ENCODE measurements at places on chromosomes 5 and 9.

DNA sequence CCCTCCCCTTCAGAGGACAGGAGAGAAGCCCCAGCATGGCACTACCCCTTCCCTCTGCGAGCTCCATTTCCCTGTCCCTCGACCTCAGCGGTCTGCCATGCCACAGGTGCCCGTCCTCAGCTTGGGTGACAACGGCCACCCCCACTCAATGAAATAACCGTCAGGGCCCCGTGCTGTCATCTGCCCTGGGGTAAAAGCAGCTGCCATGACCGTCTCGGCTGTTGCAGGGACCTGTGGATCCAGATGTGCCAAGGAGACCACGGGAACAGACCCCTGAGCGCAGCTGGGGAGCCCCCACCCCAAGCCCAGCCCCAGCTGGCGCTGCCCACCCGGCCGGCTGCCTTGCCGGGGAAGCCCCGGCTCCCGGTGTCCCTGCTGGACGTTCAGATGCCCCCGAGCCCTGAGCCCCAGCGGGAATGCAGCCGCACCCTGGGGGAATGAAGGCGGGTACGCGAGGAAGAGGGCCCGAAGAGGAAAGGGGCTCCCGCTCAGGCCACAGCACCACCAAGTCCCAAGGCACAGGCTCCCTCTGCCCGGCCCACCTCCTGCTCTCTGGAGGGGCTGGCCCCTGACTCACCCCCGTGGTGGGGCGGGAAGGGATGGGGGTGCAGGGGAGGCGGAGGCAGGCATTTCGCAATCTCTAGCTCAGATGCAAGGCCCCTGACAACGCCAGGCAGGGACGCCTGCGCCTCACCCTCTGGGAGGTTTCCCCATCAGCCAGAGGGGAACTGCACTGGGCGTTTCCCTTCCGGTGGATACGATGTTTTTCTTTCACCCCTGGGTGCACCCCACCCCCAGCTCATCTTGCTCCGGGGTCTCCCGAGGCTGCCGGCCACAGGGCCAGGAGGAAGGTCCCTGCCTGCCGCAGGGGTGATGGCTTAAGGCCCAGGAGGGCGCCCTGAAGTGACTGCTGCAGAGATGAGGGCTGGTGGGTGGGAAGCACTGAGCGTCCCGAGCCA is 49.2 kb downstream of the NACC2 start:
- DNase-seq: no peak

- DNase-seq: peak; percentile 76
These were observed 10.3 kb downstream of the CNOT8 start for GRCh38 chr5:154868702-154869101.

DNA sequence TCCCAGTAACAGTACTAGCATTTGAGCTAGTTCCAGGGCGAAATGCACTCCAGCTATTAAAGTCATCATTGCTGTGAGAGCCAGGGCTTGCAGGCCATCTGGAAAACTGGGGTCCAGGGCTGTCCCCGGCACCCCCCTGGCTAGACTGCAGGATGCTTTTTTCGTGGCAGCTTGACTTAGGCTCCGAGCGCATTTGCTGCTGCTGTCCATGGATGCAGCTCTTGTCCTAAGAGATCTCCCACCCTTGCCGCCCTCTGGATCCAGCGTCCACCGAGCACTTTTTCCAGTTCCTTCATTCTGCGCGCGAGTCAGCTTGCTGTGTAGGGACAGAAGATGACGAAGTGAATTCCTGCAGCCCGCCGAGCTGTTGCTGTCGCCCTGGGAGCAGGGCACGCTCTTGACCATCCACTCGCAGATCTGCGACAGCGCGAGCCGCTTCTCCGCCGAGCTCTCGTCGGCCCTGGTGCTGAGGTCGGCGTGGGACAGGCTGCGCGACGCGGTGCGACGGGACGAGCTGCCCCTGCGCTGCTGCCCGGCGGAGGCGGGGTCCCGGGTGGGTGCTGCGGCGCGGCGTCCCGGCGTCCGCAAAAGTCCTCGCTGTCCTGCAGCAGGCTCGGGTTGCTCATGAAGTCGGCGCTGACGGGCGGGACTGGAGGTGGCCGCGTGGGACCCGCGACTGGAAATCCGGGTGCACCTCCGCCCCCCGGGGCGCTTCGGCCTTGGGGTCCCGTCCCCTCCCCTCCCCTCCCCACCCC is 30.7 kb downstream of the OR2V1 start:
- DNase-seq: no peak

- DNase-seq: no peak
These were observed 85.1 kb upstream of the LRRTM2 start for GRCh38 chr5:138960145-138960692.

DNA sequence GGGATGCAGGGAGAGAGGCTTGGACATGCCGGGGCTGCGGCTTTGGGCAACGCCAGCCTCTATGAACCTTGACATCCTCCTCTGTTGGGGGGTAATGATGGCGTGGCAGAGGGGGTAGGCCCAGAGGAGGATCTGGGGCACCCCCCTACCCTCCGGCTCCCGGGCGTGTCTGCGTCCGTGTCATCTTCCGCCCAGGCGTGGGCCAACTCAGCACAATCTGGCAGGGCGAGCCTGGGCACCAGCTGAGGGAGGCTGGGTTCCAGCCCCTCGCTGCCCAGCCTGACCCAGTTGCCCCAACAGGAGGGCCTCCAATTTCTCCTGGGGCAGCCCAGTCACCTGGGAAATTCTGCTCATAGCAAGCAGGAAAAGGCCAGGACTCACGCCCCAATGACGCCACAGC is 62.9 kb upstream of the IL17B start:
- no peak for DNase-seq

GRCh38 chr5:104494083-104494482 is 931.5 kb upstream of the NUDT12 start:
- DNase-seq: no peak

DNA sequence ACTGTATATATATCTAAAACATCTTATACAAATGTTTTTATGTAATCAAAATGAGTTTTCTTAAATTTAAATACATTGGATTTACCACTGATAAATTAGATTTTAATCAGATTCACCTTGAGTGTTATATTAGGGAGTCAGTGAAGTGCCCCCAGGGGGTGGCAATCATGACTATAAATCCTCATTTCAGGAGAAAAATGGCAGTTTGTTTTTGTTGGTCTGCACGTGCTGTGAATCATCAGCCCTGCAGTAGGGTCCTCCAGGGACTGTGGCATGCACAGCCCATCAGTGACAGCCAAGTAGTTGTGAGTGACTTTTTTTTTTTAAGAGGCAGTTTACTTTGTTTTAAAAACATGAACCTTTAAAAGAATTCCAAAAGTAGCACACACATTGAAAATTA is 65.2 kb downstream of the ZSWIM6 start:
- peak; percentile 43 for DNase-seq

DNA sequence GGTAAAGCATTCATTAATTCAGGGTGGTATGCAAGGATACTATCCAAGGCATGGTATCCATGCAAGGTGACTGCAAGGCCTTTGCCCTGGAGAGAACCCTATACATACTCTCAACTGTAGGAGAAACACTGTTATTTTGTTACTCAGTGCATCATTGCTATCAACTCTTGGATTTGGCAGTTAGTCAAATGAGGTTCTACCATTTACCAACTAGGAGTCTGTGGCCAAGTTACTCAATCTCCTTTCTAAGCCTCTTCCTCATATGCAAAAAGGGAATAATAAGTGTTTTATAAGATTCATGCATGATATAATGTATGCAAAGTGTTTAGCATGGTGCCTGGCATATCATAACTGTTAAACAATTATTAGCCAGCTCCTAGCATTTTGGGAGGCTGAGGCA is 4.0 kb downstream of the PCDHGC3 start:
- no peak for DNase-seq

DNA sequence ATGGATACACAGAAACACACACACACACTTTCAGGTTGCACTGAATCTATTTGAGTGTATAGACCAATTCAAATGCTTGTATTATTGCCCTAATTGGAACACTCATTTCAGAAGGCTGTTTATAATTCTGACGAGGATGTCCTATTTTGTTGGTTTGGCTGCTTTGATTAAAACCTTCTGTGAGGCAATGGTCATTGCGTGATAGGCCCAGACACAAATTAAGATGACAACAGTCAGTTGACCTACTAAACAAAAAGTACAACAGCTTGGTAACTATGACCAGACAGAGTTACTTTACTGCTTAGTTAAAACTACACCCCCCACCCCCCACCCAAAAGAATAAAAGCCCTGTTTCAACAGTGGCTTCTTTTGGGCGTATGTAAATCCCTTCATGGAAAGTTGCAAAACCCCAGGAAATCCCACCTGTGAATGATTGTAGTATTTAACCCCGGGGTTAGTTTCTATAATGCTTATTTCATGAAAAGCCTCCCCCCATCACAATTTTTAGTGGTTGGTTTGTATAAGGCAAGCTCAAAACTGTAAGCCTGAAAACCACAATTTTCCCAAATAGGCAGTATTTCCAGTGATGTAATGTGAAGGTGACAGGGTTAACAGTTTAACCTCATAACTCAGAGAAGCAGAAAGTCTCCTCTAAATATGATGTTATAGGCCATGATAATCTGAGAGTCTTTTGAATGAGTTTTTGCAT is 340.8 kb downstream of the FGF10 start:
- no peak for DNase-seq

DNA sequence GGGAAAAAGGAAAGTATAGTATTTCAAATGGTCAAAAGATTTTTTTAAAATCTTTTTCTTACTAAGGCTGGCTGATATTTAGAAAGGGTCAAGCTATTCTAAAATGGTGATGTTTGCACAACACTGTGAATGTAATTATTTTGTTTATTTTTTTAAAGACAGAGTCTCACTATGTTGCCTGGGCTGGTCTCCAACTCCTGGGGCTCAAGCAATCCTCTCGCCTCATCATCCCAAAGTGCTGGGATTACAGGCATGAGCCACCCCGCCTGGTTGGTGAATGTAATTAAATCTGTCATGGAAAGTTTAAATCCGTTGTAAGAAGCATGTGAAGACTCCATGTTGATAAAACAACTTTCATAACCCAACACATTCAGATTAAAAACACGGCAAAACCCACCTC is 2.6 kb downstream of the UBTD2 start:
- peak; percentile 65 for DNase-seq

DNA sequence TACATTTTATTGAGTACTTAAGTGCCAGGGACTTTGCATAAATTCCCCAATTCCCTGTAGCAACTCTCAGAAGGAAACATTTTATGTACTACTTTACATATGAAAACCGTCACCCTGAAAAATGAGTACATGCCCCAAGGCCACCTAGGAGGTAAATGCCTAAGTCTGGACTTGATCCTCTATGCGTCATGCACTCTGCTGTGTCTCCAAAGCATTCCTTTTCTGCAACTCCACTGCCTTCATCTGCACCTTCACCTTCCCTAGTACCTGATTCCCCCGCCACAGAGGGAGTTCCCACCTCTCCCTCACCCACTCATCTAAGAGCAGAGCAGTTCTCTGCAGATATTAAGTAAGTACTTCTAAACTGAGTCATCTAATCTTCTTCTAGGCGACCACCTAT is 75.2 kb upstream of the HRH2 start:
- no peak for DNase-seq

DNA sequence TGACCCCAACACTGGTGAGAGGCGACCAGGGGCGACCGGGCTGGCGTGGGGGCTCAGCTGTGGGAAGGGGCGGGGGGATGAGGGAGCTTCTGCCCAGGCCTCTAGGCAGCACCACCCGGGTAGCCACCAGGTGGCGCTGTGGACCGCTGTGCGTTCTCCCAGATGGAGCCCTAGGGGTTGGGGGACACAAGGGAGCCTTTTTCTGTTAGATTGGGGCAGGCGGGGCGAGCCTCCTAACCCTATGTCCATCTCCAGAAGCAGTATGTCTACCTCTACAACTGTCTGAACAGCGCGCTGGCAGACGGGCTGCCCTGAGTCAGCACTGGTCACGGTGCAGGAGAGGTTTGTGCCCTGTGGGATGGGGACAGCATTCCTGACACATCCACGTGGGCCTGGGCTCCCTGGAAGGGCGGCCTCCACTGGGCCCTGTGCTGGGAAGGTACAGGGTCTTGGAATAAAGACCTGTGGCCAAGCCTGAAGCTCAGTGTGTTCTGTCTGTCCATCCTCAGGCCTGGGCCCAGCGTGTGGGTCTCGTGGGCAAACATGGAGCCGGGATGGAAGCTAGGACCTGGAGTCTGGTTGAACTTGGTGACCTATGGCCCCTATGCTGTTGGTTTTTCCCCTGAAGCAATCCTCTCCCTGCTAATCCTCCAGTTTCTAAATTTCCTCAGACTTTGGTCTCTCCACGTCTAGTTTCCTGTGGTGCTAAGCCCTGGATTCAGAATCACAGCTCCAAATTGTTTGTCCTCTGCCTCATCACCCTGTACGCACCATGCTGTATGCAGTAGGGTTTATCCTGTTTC is 23.1 kb upstream of the SPTLC1 start:
- DNase-seq: peak; percentile 57

DNA sequence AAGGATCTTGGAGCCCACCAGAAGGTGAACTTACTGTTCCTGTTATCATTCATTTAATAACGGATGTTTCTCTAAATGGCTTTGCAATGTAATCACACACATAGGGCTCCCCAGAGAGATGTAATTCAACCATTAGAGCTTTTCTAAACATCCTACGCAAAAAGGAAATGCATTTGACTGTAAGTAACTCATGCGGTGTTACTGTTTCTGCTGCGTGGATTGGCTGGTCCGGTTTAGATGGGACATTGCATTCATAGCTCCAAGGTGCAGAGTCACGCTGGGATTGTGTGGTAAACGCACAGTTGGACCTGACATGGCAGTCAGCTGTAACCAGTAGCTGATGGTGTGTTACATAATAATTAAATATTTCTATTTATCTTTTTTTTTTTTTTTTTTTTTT is 185.5 kb upstream of the OTULINL start:
- DNase-seq: no peak

GRCh38 chr5:59460368-59461153 is 433.0 kb downstream of the PDE4D start:
- no peak for DNase-seq

GRCh38 chr9:18343784-18344183 is 130.2 kb upstream of the ADAMTSL1 start:
- peak; percentile 44 for DNase-seq

DNA sequence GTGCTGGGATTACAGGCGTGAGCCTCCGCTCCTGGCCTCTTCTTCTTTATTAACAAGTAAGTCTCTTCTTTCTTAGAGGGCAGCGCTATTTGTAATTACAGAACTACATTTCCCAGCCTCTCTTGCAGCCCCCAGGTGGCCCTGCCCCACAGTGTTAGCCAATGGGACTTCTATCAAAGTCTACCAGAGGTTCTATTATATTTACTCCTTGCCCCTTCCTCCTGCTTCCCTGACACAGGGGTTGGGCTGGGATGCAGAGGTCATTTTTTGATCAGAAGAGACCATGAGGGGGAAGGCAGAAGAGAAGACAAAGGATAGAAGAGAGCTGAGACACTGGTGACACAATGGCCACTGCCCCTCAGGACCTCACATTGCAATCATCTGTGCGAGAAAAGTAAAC is 224.2 kb downstream of the SYK start:
- no peak for DNase-seq

- DNase-seq: no peak
These were observed 291.6 kb downstream of the TLE1 start for GRCh38 chr9:81397481-81398381.

DNA sequence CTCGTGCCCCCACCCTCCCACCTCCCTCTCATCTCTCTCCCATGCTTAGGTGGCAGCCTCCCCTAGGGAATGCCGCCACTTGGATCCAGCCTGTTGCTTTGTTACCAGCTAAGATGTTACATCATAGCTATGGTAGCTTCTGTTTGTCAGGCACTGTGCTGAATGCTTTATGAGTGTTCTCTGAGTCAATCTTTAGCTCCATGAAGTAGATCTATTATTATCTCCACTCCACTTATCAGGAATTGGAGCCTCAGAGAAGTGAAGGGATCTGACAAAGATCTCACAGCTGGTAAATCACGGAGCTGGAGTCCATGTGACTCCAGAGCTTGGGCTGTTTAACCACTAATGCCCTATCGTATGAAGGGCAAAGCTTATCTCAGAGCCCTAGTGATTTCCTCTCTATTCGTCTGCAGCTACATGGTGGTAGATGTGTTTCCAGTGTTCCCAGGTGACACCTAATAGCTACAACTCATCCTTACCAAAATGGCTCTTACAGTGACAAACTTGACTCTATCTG is 54.1 kb downstream of the GARNL3 start:
- DNase-seq: peak; percentile 58
